Gastrocnemius medialis (tissue), 4 donors: ENCODE measurements at places on chromosomes 1 and 21. TPM values are rescaled to one million over a fixed set of nuclear protein-coding genes. Genes with fewer than 3 reads are reported as not detected.

- peak overlapping the region; percentile 86 for H3K4me3 ChIP-seq
- H3K4me1 ChIP-seq: peaks cover 5% of the 10 kb centered on the region
- H3K27me3 ChIP-seq: no peaks in the 10 kb centered on the region
- H3K27ac ChIP-seq: peak overlapping the region; percentile 94
Observed at GRCh38 chr1:211381481-211382181, 55.0 kb downstream of the TRAF5 start.

DNA sequence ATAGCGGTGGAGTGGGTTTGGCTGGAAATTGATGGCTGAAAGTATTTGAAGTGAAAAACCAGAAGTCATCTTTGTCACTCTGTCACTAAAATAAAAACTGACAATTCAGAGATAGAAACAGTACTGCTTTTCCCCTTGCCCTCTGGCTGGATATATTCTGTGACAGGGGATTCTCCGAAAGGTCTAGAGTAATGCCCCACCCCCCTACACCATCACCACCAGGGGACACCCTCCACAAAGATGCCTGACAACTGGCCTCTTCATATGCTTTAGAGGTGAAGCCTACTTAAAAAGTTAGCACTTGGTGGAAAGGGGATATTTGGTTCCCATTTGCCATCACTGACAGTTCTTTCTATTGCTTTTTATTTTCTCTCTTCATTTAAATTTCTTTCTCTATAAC lies 73.5 kb downstream of the SGIP1 start:
- H3K4me1 ChIP-seq: no peaks in the 10 kb centered on the region
- no peaks in the 10 kb centered on the region for H3K27me3 ChIP-seq
- no peak for DNase-seq
- no peak overlapping the region for H3K4me3 ChIP-seq
- no peak overlapping the region for H3K27ac ChIP-seq

DNA sequence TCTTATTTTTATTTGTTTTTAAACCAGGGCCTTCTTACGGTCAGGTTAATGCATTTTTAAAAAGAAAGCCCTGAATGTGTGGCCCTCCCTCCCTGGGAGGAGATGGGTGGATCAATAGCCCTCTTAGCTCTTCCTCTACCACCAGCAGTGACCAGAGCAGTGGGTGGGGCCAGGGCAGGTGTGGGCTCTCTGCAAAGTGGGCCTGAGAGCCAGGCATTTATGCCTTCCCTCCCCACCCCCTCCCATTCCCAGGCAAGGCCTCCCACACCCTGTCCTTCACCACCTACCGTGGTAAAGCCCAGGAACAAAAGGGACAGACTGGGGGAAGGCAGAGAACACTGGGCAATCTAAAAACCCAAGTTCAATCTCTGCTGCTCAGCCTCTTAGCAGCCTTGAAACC lies 63.9 kb downstream of the SSBP3 start:
- peak overlapping the region; percentile 51 for H3K4me3 ChIP-seq
- H3K27me3 ChIP-seq: no peaks in the 10 kb centered on the region
- peaks cover 58% of the 10 kb centered on the region for H3K4me1 ChIP-seq
- no peaks in the 10 kb centered on the region for H3K36me3 ChIP-seq

Gene RORC
- total RNA-seq: 61.3 TPM

GRCh38 chr21:42059721-42060120 lies 11.4 kb upstream of the UMODL1 start:
- H3K27ac ChIP-seq: no peak overlapping the region
- H3K27me3 ChIP-seq: no peaks in the 10 kb centered on the region
- no peak overlapping the region for H3K4me3 ChIP-seq
- no peak for DNase-seq
- no peaks in the 10 kb centered on the region for H3K36me3 ChIP-seq
- no peaks in the 10 kb centered on the region for H3K4me1 ChIP-seq

- DNase-seq: no peak
- H3K4me1 ChIP-seq: peaks cover 5% of the 10 kb centered on the region
- H3K36me3 ChIP-seq: no peaks in the 10 kb centered on the region
- no peaks in the 10 kb centered on the region for H3K27me3 ChIP-seq
- no peak overlapping the region for H3K27ac ChIP-seq
Observed at GRCh38 chr1:97820470-97821188, 100.2 kb downstream of the DPYD start.

GRCh38 chr21:39125752-39126485 lies 57.3 kb downstream of the PSMG1 start:
- peak overlapping the region; percentile 9 for H3K27ac ChIP-seq
- no peaks in the 10 kb centered on the region for H3K36me3 ChIP-seq
- H3K4me3 ChIP-seq: no peak overlapping the region
- H3K4me1 ChIP-seq: peaks cover 6% of the 10 kb centered on the region

Gene ILDR2
- total RNA-seq: 0.23 TPM

DNA sequence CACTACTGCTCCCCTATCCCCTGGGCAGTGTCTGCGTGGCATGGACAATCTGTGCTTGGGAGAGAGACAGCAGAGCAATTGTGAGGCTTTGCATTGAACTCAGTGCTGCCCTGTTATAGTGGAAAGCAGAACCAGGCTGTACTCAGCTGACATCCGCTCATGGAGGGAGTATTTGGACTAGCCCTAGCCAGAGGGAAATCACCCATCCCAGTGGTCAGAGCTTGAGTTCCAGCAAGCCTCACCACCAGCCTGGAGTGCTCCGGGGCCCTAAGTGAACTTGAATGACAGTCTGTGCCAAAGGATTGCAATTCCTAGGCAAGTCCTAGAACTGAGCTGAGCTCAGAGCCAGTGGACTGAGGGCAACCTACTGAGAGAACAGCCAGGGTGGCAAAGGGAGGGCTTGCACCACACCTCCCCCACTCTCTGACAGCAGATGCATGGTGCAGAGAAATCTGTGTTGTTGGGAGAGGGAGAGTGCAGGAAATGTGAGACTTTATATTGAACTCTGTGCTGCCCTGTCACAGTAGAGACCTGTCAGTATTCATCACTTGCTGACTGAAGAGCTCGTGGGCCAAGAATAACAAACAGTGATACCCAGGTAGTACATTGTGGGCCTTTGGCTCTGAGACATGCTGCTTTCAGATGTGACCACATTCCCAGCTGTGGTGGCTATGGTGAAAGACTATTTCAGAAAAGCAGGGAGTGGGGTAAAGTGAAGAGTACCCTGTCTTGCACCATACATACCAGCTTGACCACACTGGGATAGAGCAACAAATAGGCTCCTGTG lies 107.7 kb upstream of the SLC5A9 start:
- H3K36me3 ChIP-seq: no peaks in the 10 kb centered on the region
- no peaks in the 10 kb centered on the region for H3K4me1 ChIP-seq
- H3K27me3 ChIP-seq: no peaks in the 10 kb centered on the region
- H3K4me3 ChIP-seq: no peak overlapping the region

DNA sequence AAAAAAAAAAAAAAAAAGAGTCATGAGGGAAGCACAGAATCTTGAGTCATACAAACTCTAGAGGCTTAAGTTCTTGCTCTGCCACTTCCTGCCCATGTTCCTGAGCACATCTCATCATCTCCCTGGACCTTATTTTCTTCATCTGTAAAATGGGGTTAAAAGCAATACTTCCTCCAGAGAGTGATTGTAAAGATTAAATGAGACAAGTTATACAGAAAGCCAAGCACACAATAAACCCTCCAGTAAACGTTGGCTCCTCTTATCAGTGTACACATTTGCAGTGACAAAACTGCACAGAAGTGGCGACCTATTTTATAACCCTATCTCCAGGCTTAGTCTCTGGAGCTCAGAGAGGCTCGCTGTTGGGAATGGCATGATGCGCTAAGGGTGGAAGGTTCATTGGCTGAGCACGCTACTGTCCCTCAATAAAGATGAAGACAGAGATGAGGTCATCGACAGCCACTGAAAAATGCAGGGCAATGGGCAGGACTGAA lies 82.1 kb downstream of the RRAGC start:
- H3K27me3 ChIP-seq: peaks cover 31% of the 10 kb centered on the region
- no peak overlapping the region for H3K27ac ChIP-seq
- no peak for DNase-seq
- H3K4me1 ChIP-seq: no peaks in the 10 kb centered on the region
- no peak overlapping the region for H3K4me3 ChIP-seq

DNA sequence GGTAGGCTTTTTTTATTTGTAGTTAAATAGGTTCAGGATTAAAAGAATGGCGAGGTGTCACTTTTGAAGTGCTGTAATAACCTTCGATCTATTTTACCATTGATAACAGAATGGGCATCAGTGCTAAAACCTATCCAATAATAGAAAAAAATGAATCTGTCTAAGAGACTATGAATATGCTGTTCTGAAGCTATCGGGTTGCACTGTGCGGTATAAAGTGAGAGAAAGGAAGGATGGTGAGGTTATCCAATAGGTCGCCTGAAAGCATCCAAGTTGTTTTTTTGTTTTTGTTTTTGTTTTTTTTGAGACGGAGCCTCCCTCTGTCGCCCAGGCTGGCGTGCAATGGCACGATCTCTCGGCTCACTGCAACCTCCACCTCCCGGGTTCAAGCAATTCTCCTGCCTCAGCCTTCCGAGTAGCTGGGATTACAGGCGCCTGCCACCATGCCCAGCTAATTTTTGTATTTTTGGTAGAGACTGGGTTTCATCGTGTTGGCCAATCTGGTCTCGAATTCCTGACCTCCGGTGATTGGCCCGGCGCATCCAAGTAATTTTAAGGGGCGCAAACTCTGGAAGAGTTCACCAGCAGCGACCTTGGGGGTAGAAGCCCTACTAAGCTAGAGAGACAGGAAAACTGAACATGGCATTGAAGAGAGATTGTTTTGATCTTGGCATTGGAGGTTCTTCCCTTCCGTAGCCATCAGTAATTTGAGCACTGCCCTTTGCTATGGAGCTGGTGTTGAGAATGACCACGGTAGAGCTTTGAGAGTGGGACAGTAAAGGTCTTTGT lies 8.7 kb upstream of the MDM4 start:
- H3K4me1 ChIP-seq: peaks cover 13% of the 10 kb centered on the region
- peak overlapping the region; percentile 83 for H3K27ac ChIP-seq
- no peaks in the 10 kb centered on the region for H3K36me3 ChIP-seq

Gene OVAAL
- total RNA-seq: not detected

DNA sequence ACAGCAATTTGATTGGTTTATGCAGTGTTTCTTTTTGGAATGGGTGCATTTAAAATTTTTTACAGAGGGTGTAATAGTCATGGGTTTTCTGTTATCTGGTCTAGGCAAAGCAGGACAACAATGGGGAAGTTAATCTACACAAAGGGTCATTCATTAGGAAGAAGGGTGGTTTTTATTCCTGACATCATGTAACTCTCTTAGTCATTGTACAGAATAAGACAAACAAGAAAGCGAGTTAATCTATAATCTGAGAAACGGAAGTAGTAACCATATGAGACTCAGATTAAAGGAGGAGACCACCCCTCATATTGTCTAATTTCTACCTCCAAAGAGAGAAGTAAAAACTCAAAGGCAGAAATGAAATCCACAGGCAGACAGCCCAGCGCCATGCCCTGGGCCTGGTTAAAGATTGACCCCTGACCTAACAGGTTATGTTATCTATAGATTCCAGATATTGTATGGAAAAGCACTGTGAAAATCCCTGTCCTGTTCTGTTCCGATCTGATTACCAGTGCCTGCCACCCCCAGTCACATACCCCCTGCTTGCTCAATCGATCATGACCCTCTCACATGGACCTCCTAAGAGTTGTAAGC lies 10.5 kb upstream of the IFI6 start:
- no peaks in the 10 kb centered on the region for H3K4me1 ChIP-seq
- DNase-seq: no peak
- H3K36me3 ChIP-seq: no peaks in the 10 kb centered on the region
- no peak overlapping the region for H3K27ac ChIP-seq
- H3K4me3 ChIP-seq: no peak overlapping the region

- no peaks in the 10 kb centered on the region for H3K27me3 ChIP-seq
- no peaks in the 10 kb centered on the region for H3K4me1 ChIP-seq
- no peaks in the 10 kb centered on the region for H3K36me3 ChIP-seq
- H3K27ac ChIP-seq: no peak overlapping the region
Observed at GRCh38 chr1:203592156-203592555, 34.5 kb upstream of the ATP2B4 start.

GRCh38 chr1:21510113-21510493 lies 880 bp downstream of the ALPL start:
- H3K4me1 ChIP-seq: no peaks in the 10 kb centered on the region
- peaks cover 44% of the 10 kb centered on the region for H3K27me3 ChIP-seq
- no peaks in the 10 kb centered on the region for H3K36me3 ChIP-seq
- DNase-seq: no peak
- H3K4me3 ChIP-seq: no peak overlapping the region
- no peak overlapping the region for H3K27ac ChIP-seq

Gene PADI2
- total RNA-seq: 168 TPM

Gene LRP8
- total RNA-seq: 2.3 TPM

DNA sequence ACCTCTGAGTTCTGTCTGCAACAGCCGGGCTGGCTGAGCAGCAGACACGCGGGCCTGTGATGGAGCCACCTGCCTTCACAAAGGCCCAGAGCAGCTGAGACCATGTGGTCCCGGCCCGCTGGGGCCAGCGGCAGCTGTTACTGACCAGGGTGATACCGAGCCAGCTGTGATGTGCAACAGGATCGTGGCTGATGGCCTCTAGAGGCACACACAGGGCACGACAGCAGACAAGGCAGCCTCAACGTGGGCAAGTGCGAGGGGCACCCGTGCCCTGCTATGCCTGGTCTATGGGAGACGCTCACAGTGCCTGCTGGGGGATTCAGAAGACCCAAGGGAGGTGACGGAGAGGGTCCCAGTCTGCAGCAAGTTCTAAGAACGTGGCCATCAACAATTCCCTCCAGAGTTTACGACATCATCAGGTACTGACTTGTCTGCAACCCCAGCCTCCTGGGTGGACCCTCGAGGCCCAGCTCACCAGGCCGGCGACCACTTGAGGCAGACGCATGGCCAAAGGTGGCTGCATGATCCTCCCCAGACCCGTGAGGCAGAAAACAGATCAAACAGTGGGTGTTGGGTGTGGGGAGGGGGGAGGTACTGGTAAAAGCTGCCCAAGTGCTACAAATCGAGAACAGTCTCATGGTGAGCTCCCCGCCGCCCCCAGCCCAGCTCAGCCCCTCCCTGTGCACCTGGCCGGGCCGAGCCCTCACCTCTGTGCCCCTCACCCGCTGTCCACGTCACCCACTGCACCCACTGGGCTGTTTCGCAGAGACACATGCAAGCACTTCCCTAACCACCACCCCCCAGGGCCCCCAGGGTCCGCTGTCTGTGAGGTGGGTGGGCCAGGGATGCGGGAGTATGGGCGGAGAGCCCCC lies 6.0 kb downstream of the POFUT2 start:
- H3K27me3 ChIP-seq: no peaks in the 10 kb centered on the region
- no peak overlapping the region for H3K27ac ChIP-seq
- no peak overlapping the region for H3K4me3 ChIP-seq
- H3K4me1 ChIP-seq: peaks cover 1% of the 10 kb centered on the region
- peaks cover 74% of the 10 kb centered on the region for H3K36me3 ChIP-seq

- no peaks in the 10 kb centered on the region for H3K36me3 ChIP-seq
- H3K27ac ChIP-seq: no peak overlapping the region
- H3K4me3 ChIP-seq: no peak overlapping the region
- H3K27me3 ChIP-seq: no peaks in the 10 kb centered on the region
- no peaks in the 10 kb centered on the region for H3K4me1 ChIP-seq
Observed at GRCh38 chr1:207414606-207415108, 39.5 kb upstream of the CR2 start.
